ENCODE measurements at places on chromosomes 2 and 18.
A peak's percentile ranks its signal among the peaks of the same experiment; 100 is the strongest.

DNA sequence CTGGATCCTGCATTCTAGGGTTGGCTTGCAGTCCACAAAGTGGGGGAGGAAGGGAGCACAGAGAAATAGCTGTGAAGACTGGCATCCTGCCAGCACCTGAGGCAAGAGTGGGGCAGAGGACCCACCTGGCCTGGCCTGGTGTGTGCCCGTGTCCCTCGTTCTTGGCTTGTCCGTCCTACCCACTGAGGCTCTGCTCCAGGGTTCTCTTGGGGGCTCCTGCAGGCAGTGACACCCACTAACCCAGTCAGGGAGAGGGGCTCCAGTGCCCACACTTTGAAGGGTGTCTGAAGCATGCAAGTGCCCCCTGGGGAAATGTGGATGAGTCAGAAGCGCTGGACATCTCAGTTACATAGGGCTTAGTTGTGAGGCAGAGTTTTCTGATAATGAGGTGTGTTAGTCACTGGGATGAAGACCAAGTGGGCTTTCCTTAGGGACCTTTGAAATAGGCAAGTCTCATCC, 79.4 kb downstream of the SLC4A3 start:
- DNase-seq: no peak

- no peak for DNase-seq
Measured at GRCh38 chr2:107635883-107636282, 190.8 kb upstream of the RGPD4 start.

DNA sequence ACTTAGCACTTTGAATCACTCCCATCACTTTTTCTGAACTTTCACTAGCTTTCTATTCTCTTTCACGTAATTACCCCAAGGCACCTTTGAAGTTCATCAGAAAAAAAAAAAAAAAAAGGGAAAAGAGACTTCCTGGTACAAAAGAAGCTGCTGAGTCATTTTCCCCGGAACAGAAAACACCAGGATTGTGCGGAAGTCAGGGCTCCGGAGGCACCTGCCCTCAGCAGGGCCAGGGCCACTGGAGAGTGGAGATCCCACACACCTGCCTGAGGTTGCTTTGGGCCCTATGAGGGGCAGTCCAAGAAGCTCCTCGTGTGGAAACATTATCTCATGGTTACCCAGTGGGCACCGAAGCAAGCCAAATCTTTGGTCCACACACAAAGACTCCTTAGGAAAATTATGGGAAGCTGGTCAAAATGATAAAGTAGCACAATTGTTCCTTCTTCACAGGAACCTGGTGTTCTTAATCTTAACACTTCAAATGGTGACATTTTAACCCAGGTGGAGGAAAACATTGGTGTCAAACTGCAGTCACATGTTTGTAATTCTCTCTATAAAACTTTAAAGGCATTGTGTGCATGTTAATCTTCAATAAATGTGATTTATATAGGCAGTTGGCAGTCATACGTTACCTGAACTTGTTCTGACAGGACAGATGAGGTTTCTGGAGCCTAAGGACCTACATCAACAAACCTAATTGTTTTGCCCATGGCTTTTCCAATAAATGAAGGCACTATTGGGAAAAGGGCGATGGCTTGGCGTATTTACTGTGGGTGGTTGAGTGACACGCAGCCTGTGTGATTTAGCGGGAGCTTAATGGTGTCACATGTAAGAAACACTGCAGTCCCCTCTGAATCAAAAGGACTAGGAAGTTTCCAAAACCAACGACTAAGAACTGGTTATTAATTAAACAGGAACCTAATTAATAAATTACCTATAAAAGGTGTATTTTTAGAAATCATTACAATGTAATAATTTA, 23.4 kb upstream of the FAM110C start:
- DNase-seq: no peak

DNA sequence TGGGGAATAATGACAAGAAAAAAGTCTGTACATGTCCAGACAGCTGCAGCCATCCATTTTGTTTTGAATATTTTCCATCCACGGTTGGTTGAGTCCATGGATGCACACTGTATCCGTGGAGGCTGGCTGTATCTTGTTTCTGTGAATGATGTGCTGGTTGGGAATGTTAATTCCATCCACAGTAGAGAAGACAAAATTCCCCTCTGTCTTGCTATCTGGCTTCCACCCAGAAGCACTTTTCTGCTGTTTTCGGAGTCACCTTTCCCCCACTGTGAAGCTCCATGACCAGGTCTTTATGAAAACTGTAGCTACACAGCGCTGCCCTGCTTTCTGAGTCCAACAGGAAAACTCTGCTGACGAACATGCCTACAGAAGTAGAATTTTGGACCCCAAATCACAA, 122.3 kb downstream of the HRH4 start:
- DNase-seq: no peak

GRCh38 chr2:128303095-128303791, 15.4 kb downstream of the HS6ST1 start:
- DNase-seq: no peak

GRCh38 chr2:224971214-224971613, 71.1 kb downstream of the DOCK10 start:
- peak; percentile 4 for DNase-seq

GRCh38 chr18:57533868-57534510, 52.5 kb downstream of the FECH start:
- DNase-seq: no peak

- no peak for DNase-seq
Measured at GRCh38 chr18:78836838-78837237, 142.8 kb upstream of the SALL3 start.

- no peak for DNase-seq
Measured at GRCh38 chr2:29017716-29018435, 36.8 kb downstream of the TOGARAM2 start.

DNA sequence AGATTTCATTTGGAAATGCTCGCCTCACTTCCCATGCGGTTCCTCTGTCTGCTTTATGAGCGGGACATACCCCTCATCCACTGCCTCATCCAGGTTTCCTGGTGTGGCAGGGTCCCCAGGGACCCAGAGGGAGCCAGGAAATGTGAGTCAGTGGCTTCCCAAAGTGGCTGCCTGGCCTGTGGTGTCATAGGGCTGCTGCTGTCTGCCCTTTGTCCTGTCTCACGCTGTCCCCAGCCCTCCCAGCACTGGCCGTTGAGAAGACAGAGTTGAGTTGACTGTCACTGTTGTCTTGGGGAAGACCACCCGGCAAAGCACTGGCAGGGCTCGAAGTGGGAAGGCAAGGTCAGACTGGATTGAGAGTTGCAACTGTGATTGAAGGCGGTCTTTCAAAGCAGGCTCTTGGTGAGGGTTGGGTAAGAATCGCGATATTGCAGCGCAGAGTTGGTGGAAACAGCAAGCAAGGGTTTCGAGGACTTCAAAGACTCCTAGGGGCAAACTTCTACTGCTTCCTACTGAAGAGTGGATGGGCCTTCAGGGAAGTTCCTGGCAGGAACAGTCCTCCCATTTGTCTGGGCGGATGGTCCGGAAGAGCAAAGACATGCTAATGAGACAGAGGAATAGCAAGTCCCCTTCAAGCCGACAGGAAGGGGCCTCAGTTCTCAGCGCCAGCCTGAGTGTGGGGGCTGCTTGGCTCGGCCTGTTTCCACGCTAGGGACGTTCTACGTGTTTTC, 33.9 kb downstream of the RAB31 start:
- no peak for DNase-seq

- DNase-seq: no peak
Measured at GRCh38 chr2:190740449-190740848, 91.6 kb downstream of the NAB1 start.

DNA sequence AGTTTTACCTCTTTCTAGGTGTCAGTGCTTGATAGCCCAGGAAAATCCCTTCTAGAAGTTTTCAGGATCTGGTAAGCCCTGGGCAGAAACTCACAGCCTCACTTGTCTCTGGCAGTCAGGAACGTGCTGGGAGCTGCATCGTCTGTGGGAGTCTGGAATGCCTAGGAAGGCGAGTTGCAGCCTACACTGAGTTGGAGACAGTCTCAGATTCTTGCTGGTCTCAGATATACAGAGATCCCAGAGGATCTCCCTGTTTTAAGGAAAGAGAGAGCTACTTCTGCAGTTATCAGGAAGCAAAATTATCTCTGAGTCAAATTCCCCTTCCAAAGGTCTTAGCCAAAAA, 104.4 kb upstream of the CDC42EP3 start:
- DNase-seq: no peak

- DNase-seq: no peak
Measured at GRCh38 chr18:9210966-9211365, 74.4 kb downstream of the ANKRD12 start.

GRCh38 chr2:60303680-60304079, 249.8 kb downstream of the BCL11A start:
- no peak for DNase-seq

Data from HuH-7.5 (cell line).